ENCODE measurements at places on chromosomes 2 and 18.
A peak's percentile ranks its signal among the peaks of the same experiment; 100 is the strongest.

DNA sequence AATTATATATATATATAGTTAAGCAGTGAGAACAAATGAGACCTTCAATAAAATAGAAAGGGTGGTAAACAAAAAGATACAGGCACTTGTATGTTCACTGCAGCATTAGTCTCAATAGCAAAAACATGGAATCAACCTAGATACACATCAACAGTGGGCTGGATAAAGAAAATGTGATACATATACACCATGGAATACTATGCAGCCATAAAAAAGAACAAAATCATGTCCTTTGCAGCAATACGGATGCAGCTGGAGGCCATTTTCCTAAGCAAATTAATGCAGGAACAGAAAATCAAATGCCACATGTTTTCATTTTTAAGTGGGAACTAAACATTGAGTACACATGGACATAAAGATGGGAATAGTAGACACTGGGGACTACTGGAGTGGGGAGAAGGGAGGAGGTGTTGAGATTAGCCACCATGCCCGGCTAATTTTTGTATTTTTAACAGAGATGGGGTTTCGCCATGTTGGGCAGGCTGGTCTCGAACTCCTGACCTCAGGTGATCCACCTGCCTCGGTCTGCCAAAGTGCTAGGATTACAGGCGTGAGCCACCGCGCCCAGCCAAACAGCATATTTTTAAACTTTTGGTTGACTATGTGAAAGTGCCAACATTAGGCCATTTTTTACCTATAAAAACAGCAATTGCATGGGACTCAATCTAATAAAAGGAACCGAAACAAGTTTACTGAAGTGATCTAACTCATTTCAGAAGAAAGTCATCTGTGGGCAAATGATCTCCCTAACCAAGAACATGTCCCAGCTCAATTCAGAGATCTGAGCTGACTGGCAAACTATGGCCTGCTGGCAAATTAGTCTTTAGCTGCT is 23.7 kb downstream of the ICA1L start:
- DNase-seq = no peak

DNA sequence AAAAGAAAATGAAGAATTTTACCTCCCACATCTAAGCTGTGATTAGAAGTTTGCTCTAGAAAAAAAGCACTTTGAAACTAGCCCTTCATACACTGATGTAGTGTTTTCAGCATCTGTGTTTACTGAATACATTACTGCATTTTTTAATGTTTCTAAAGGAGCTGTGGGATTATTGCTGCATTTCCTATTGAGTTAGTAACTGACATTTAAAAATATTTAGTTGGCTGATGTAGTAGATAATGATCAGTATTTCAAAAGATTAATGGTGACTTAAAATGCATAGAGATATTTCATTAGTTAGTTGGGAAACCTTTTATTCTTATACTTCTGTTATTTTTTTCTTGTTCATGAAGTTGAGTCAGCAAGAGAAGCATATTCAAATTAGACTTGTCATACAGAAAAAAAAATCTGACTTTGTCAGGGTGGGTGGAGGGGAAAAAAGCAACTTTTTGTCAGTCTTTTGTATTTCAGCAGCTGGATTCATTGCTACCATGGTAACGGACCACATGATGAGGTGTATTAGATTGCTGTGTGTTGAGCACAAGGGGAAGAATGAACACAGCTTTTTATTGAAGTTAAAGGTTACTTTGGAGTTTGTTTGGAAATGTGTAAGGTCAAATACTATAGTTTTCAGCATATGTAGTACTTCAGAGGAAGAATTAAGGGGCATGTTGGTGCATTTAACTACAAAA is at the start of gene DTNA:
Gene DTNA, plus strand, starts transcription at position 549 of the 692 bp plus-strand sequence. CDS start 45,679 bp downstream, outside the sequence.
- DNase-seq = no peak

- no peak for DNase-seq
Measured at GRCh38 chr2:223607476-223607875, 5.3 kb upstream of the SCG2 start.

- DNase-seq = no peak
Measured at GRCh38 chr2:109375656-109376055, 238.1 kb downstream of the SEPTIN10 start.

DNA sequence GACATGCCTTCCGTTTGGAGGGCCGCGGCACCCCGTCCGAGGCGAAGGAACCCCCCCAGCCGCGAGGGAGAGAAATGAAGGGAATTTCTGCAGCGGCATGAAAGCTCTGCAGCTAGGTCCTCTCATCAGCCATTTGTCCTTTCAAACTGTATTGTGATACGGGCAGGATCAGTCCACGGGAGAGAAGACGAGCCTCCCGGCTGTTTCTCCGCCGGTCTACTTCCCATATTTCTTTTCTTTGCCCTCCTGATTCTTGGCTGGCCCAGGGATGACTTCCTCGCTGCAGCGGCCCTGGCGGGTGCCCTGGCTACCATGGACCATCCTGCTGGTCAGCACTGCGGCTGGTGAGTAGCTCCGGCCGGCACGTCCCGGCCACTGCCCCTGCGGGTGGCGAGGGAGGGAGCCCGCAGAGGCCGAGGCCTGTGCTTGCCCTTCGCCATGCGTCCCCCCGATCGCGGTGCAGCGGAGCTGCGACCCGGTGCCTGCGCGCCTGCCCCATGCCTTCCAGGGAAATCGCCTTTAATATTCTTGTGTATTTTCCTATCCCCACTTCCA is 1.2 kb downstream of the BMPR2 start:
- peak; percentile 41 for DNase-seq

DNA sequence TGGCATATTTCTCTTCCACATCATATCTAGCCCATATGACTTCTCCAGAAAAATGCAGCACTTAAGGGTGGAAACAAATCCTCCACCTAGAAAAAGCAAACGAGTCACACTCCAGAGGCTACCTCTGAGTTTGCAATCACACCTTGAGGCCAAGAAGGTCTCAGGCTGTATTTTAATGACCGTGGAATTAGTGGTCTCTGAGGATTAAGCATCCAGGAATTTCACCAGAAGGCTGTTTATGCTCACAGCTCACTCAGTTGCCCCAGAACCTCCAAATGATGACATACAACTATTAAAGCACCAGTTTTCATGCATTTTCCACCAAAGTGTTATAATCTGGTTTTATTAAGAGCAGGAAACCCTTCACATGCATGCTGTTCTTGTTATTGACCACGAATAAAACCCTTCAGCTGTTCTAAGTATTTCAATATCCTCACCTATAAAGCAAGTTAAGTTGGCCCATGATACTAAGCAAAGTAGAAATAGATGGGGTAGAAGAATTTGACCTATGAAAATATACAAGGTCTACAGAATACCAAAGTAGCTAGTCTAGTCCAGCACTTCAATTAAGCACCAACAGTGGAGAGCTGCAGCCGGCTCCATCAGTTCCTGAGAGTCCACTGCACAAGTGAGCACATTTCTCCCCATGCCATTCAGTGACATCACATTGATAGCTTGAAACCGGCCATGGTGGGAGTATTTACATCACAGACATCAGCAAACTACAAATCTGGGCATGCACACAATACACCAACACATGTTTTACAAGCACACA is 39.5 kb upstream of the SLC14A1 start:
- no peak for DNase-seq

DNA sequence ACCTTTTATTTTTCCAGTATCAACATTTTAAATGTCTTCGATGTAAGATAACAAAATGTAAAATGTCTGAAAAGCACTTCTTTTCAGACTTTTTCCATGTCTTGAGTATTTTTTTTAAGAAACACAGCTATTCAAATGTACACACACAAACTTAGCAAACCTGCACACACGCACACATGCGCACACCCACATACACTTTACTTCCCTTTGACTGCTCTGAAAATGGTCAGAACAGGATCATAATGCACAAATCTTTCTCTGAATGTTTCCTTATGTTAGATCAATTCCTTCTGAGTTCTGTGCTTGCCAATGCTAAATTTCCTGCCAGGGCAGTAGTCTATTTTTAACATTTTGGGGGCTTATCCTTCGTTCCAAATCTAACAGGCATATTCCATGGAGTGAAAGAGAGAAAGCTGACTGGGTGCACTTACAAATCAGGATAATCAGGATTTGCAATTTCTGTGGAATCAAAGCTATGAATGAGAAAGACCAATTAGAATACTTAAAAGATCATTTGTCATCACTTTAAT is 136.3 kb downstream of the ZEB2 start:
- DNase-seq = no peak

DNA sequence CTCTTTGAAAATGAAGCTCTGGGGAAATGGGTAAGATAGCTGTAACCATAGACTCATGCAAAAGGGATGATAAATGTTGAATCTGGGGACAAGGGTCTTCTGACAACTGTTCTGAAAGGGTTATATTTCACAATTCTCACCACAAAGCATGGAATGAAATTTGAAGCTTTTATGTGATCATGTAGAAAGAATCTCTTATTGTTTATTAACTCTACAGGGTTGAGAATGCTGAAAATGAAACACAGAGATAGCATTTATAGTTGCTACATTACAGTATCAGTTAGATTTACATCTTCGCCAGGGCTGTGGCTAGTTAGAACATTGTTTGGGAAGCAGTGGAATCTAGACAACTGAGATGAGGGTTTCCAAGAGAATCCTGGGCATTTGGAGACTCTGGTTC is 97.4 kb upstream of the LHCGR start:
- no peak for DNase-seq

- DNase-seq = no peak
Measured at GRCh38 chr2:11026286-11026921, 114.7 kb downstream of the KCNF1 start.

DNA sequence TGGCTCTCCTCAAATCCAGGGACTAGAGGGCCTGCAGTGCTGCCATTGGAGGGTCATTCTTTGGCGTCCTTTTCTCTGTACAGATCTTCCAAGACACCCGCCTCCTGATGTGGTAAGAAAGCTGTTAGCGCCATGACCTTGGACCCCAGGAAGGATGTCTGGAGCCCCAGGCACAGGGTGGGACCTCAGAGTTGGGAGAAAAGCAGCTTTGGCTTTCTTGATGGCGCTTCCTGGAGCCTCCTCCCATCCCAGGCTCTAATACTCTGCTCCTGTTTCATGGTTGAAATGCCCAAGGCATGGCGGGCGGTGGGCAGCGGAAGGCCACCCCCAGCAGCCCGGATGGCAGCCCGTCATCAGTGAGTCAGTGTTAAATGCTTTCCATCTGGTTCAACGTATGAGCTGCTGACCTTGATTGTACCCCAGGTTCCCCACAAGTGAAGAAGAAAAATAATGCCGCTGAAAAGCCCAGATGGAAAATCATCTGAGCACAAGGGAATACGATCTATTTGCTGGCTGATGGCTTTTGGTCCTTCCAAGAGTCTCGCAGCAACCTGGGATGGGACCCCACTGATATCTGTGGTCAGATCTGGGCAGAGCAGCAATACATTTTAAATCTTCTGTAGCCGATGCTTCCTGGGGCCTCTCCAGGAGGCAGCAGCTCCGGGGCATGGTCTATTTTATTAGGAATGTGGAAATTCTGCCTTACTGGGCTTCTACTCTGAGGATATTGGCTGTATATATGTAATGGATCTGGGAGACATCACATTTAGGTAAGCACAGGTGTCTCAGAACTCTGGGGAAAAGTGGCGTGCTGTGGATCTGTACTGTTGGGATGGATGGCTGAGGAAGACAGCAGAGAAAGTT is 15.1 kb downstream of the ACKR3 start:
- DNase-seq = no peak

DNA sequence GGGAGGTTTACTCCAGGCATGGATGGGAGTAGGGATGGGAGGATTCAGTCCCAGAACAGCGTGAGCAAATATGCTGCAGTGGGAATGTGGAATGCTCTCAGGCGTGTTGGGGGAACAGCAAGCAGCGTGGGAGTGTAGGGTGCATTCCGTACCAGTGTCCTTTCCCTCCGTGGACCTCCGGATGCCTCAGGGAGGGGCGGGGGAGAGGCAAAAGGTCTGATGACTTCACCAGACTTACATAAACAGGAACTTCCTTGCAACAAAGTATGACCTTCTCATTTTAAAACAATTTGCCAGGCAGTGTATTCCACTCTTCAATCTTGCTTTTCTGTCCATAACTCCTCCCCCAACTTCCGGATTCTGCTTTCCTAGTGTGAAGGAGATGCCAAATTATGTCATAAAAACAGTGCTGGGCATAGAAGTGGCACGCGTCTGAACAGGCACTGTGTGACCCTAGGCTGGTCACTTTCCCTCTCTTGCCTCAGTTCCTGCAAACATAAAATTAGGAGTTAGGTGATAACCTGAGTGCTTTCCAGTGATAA is 36.9 kb downstream of the RPL37A start:
- no peak for DNase-seq

DNA sequence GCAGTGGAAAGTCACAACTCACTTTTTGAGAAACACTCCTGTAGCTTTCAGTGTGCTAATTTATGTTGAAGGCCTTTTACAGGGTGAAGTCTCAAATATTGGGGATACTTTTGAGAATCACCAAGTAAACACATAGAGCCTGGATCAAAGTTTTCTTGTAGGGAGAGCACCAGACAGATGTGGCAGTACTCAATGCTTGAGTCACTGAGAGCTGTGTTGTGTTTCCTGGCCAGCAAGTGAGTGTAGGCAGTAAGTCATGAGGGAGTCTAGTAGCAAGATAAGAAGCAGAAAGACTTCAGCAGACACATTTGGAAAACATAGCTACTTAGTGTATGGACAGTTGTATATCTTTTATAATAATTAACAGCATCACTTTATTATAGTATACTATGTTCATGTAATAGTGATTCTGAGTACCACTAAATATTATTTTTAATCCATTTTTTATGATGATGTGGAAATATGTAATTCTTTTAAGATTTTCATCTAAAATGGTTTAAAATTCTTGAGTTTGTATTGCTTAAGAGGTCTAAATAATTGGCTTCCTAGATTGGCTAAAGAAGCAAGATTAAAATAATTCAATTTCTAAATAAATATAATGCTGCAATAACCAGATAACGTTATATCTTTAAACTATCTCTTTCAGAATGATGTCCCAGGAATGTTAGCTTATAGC is 12.8 kb downstream of the PSMD1 start:
- DNase-seq = no peak

DNA sequence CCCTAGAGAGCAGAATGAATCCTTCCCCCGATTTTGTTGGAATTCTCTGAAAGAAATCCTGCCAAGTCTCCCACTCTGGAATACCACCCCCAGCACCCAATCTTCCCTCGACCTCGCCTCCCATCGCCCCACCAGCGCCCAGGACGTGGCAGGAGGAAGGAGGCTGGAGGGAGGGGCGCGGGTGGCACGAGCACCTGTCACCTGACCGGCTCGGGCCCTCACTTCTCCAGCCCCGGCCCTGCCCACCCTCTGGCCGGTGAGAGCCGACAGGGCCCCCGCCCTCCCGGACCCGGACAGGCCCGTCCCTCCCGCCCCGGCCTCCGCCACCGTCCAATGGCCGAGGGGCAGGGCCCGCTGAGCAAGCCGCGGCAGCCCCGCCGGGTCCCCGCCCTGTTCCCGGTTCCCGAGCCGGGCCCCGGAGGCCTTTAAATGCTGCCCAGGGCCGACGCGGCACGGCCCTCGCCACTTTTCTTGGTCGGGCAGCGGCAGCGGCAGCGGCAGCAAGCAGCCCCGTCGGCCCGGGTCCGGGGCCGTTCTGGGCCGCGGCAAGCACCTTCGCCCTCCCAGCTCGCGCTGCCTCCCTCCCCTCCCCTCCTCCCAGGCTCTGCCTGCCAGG is at the start of gene LGALSL:
Gene LGALSL, plus strand, starts transcription at position 393 of the 616 bp plus-strand sequence. CDS start 384 bp downstream, outside the sequence.
- DNase-seq = peak; percentile 63

- no peak for DNase-seq
Measured at GRCh38 chr18:77061281-77061945, 71.2 kb downstream of the MBP start.

GRCh38 chr18:11541179-11541578 is 68.2 kb upstream of the SLC35G4 start:
- DNase-seq = no peak

Data from activated naive CD8-positive, alpha-beta T cell treated with anti-CD3 and anti-CD28 coated beads, Interleukin-2, amount 10 ng/mL, durations not matched to agents 7 days and 5 days (primary cell).